A549 (cell line): ENCODE measurements at places on chromosomes 5 and 9.

- DNase-seq, result no peak
These were observed 2.9 kb downstream of the IQGAP2 start for GRCh38 chr5:76406014-76406413.

DNA sequence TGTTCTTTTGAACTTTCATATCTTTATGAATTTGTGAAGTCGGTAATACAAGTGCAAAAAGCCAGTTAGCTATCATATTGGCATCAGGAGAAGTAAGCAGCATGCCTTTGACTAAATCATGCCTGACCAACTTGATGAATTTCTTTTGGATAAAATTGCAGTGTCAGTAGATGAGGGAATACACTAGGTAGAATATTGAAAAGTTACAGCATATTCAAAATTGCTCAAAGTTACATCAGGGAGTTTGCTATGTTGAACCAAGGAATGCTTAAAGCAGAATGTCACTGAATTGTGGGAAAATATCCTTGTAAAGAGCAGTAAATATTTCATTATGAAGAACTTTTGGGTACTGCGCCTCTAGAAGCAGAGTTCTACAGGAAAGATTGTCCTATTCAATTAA is 87.1 kb upstream of the TLX3 start:
- DNase-seq, result no peak

GRCh38 chr5:77409870-77410621 is 82.1 kb downstream of the WDR41 start:
- no peak for DNase-seq

DNA sequence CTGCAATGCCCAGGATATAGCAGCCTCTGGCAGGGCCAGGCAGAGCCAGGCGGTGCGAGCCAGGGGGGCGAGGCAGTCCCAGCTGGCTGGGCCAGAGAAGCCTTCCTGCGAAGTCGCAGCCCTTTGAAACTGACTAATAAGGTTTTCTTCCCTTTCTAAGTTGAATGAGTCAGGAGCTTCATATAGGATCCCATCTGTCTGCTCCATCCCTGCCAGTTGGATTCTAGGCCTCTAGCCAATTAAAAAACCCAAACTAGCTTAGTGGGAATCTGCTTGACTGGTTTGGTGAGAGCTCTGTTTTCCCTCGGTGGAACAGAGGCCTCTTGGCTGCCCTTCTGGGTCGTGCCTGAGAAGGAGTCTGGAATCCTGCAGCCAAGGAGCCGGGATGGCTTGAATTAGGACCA is 70.1 kb upstream of the RAPGEF1 start:
- DNase-seq, result no peak

GRCh38 chr5:74188351-74189105 is 452.0 kb downstream of the ENC1 start:
- DNase-seq, result no peak

DNA sequence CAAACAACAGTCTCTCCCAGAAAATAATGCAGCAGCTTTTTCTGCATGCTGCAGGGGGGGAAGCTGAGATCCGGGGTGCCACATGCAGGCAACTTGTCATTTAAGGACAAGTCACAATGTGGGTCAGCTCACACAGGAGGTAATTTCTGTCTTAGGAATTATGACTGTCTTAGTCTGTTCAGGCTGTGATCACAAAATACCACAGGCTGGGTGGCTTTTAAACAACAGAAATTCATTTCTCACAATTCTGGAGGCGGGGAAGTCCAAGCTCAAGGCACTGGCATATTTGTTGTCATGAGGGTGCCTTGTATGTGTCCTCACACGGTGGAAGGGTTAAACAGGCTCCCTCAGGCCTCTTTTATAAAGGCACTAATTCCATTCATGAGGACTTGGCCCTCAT is 127.7 kb downstream of the DIRAS2 start:
- no peak for DNase-seq

DNA sequence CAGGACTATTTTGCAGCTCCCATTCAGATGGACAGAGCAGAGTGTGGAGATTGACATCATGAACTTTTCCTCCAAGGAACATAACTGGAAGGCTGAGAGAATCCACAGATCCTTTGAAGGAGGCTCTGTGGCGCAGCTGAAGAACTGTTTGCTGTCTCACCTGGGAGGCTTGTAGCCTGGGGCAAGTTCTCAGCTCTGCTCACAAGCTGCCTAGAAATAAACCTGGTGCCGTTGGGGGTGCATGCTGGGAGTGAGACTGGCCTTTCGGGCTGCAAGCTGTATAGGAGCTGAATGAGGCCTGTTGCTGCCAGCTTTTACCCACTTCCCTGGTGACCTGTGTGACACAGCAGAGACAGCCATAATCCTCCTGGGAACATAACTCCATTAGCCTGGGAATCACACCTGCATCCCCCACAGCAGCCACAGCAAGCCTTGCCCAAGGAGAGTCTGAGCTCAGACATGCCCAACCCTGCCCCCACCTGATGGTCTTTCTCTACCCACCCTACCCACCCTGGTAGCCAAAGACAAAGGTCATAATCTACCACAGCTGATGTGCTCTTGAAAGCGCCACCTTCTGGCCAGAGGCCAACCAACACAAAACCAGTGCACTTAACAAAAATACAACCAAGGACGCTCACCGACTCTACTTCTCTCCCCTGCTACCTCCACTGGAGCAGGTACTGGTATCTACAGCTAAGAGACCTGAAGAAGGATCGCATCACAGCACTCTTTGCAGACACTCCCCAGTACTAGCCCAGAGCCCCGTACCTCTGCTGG is 205.1 kb upstream of the MRPS30 start:
- no peak for DNase-seq

DNA sequence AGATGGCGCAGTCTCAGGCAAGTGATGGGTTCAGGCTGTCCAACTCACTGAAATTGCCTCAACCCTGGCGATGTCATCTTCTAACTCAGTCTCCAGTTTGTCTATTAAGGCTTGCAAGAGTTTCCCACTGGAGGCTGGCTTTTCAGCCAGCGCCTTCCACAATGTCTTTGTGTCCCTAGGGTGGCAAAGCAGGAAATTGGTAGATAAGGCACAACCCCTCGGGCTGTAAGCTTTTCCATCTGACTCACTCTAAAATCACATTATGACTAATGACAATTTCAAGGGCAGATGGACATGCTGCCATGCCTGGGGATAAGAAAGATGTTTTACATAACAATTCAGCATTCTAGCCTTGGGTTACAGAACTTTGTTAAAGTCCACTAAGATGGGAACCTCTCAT is 61.9 kb downstream of the MROH2B start:
- DNase-seq, result peak; percentile 7

DNA sequence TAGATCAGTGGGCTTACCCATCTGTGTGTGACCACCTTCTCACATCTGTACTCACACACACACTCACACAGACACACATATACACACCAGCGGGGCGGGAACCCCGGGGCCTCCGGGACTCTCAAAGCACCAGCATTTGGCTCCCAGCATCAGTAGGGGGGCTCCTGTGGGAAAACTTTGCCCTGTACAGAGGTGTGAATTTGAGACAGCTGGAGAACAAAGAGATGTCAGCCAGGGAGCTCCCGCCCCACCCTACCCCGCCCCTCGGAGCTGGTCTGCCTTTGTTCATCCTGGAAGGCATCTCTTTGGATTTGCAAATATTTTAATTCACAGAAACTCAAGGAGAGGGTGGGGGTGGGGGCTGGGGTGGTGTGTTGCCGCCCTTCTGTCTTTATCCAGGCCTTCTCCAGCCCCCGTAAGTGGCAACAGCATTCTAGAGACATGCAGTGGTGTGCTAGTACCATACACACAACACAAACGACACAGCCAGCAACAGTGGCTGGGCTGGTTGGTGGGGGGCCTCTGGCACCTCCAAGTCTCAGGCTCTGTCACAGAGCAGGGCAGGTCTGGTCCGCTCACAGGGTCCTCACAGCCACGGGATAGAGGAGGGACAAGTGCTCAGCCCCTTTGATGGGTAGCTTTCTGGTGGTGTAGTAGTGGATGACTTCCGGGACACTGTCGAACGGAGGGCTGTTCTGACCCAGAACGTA is 15.5 kb upstream of the SLC25A51 start:
- DNase-seq, result no peak

GRCh38 chr9:9764821-9765220 is 848.0 kb downstream of the PTPRD start:
- DNase-seq, result no peak

DNA sequence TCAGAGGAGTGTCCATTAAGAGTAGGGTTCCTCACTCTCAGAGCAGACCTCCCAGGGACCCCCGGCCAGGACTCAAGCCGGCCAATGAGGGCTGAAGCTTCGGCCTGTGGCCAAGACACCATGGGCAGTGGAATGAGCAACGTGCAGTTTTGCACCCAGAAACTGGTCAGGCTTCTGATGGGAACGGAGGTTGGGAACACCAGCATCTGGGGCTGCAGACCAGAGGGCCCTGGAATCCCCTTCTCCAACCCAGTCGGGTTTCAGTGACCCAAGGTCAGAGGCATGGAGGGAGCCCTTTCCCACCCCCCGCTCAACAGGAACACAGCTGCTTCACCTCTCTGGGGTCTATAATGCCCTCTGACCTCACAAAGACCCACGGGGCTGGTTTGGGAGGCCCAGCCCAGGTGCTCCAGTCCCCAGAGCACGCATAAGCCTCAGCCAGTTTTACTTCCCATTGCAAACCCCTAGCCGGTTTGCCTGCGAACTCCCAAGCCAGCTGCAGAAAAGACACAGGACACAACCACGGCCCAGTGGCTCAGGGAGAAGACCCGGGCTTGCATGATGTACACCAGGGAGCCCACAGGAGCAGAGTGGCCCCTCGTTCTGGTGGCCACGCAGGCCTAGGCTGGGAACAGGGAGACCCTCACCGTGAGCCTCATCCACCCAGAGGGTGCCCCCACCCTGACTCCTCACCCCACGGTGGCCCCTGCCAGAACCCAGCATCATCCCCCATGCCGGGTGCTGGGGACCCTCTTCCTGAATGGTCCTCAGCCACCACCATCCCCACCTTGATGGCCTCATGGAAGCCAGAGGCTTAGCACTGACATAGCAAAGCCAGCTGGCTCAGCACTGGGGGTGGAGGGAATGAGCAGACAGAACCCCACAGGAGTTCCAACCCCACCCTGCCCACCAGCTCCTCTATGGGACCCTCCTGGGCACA is 30.6 kb downstream of the VAV2 start:
- DNase-seq, result no peak

DNA sequence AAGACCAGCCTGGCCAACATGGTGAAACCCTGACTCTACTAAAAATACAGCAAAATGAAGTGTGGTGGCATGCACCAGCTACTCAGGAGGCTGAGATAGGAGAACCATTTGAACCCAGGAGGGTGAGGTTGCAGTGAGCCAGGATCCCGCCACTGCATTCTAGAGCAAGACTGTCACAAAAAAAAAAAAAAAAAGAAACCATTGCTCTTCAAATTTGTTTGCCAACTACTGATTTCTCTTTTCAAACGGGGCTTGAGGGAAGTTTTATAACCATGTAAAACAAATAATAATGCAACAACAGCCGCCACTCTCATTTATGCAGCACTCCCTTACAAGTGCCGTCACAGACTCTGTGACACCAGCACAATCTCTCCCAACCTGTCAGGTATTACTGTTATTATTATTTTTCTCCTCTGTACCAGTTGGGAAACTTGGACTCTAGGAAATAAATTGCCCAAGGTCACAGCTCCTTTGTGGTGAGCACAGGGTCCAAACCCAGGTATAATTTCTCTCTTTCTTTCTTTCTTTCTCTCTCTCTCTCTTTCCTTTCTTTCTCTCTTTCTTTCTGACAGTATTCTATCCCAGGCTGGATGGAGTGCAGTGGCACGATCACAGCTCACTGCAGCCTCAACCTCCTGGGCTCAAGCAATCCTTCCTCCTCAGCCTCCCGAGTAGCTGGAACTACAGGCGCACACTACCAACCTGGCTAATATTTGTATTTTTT is 25.4 kb downstream of the SERINC5 start:
- no peak for DNase-seq

DNA sequence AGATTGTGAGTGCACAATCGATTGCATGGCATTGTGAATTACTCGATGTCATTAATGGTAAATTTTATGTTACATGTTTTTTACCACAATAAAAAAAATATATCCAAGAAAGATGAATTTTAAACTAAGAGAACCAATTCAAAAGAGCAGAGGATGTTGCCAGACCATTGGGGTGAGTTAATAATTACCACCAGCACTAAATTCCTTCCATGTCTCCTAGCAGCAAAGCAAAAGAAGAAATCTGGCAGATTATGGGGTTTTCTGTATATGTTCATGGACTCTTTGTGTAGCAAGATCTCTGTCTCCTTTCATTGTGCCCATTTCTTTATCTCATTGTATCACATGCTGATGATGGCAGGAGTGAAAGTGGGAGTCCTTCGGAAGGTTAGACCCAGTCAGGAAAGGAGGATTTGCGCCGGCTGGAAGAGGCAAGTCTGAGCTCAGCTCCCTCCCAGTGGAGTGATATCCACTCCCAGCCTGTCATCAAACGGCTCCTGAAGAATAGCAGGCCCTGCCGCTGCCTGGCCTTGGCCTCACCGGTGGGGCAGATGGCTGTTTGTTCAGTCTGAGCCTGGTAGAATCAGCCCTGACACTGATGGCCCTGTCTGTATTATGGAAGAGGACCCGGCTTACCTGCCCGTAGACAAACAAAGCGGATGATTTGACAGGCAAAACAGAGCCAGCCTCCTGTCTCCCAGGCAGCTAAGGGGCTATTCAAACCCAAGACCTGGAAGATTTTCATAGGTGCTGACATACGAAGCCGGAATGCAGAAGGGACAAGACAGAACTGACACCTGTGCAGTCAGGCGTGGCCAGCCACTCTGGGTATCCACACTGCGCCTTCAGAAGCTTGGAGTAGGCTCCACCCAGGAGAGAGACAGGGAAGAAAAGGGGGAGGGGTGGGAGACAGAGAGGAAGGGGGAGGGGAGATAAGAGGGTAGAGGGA is 21.9 kb upstream of the FOXE1 start:
- DNase-seq, result no peak
